ENCODE measurements at places on chromosomes 3 and 15. TPM values are rescaled to one million over a fixed set of nuclear protein-coding genes. Genes with fewer than 3 reads are reported as not detected.

Gene C3orf22
- not detected for total RNA-seq

Gene LINGO1
- total RNA-seq, result 8.8 TPM

Gene TBCCD1
- 27.7 TPM for total RNA-seq

DNA sequence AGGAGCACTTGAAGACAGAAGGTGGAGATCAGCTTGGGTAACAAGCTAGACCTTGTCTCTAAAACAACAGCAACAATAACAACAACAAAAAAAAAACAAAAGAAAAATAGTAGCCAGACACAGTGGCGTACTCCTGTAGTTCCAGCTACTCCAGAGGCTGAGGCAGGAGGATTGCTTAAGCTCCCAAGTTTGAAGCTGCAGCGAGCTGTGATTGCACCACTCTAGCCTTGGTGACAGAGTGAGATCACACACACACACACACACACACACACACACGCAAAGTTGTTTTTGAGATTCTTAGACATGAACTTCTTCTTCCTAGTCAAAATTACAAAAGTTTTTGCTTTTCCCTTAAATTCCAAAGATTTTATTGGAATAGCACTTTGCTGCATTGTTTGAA lies 93.0 kb upstream of the IGSF10 start:
- no peak for DNase-seq

GRCh38 chr3:25697553-25697952 lies 32.8 kb upstream of the TOP2B start:
- no peak for DNase-seq

DNA sequence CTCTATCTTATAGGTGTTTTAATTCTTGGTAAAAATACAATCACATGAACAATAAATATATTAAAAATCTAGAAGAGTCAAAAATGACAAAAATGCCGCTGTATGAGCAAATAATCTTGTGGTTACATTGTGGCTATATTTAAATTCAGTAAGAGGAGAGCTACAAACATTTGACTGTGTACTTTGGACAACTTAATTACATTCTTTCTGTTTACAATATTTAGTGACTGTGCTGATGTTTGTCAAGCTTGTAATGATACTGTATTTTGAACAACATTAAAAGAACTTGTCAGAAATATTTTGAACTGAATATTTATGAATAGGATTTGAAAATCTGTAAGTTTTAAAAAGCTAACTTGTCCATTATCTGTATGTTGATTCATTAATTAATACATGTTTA lies 598.3 kb downstream of the SI start:
- DNase-seq, result no peak

DNA sequence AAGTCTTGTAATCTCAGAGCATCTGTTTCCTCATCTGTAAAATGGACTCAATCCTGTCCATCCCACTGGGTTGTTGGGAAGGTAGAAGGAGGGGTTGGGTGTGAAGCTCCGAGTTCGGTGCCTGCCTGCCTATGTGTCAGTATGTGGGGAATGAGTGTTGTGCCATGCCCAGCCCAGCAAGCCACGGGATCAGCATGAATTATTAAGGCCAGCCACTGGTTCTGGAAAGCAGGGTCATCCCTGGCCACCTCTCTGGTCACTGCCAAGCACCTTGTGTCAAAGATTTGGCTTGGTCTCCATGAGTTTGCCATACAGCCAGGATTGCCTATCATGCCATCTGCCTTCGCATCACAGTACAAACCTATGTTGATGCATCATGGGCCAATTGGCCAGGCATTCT lies 11.5 kb downstream of the TM6SF1 start:
- DNase-seq, result peak; percentile 55

GRCh38 chr3:73471986-73472787 lies 152.6 kb downstream of the PDZRN3 start:
- DNase-seq, result no peak

DNA sequence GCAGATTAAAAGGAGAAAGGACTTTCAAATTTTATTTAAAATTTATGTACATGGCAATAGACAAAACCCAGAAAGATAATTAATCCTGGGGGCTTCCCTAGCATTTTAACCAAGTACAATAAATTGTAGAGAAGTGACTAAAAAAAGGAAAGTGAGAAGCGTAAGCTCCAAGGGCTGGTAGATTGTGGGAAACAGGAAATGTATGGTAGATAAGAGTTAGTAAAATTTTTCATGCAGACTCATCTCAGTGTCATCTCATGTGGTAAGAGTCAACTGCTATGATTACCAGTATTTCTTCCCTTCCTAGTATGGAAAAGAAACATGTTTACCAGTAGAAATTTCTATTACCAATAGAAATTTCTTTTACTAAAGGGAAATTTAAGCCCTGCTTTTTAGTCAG lies 464.3 kb upstream of the AGTR1 start:
- DNase-seq, result no peak

Data from G401 (cell line).